Stimulated activated CD8-positive, alpha-beta memory T cell treated with anti-CD3 and anti-CD28 coated beads, Interleukin-15, amount 100 ng/mL, for 1 hour (primary cell): ENCODE measurements at places on chromosomes 6 and 20.

DNA sequence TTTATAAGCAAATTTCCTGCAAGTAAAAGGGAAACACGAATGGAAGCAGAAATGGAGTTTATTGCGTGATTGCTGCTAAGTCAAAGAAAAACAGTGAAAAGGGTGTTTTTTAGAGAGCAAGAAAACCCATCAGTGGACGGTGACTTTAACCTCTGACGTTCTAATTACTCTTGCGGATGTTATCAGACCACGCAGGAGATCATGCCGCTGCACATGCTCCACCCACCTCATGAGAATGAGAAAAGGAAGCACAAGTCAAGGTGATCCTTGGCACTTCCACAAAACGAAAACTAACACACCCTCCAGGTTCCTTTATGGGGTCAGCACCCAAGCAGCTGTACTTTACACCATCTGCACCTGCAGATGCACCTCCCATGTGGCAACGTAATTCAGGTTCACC, 45.0 kb downstream of the LYRM4 start:
- DNase-seq = no peak

- no peak for DNase-seq
These were observed 550.4 kb upstream of the MAP3K7 start for GRCh38 chr6:91137286-91137685.

DNA sequence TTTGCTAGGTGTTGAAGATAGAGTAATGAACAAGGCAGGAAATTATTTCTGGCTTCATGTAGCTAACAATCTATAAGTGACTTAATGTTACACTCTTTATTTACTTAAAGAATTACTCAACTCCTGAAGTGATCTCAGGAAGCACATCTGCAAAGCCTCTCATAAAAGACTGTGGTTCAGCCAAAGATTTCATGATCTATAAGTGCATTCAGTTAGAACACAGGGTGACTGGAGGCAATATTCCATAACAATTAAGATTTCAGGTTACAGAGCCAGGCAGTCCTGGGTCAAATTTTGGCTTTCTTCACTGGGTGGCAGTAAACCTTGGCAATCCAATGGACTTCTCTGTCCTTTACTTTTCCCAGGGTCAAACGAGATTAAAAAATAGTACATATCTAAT, 204.0 kb downstream of the TPBG start:
- no peak for DNase-seq

DNA sequence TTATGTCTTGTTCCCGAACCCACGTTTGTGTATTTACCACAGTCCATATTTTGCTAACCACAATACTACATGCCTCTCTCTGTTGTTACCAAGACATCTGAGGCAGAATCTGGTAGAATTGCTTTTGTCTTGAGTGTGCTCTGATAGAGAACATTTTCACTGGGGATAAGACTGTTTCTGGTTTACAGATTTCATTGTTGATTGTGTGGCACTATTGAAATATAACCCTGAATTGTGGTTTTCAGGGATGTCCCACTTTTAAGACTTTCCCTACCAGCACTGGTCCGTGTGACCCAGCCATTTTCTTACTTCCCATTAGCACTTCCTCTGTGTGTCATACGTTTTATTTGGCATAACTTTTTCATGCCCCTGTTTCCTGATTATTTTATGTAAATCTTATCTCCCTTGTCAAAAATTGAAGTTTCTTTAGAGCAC, 12.2 kb downstream of the NCOA7 start:
- no peak for DNase-seq

DNA sequence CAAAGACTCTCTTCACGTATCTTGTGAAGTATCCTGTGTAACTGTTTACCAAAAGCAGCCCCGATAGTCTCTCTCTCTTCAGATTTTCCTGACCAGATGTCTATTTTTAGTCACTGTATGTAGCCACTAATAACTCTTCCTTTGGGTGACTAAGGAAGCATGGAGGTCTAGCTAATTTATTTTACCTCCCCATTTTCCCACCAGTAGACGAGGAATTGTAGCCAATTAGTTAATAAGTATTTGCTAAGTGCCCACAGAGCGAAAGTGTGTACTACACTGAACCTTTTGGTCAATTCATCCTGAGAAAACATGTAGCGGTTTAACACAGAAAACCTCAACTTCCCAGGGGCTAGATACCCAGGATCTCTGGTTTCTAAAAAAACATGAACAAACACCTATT, 180.6 kb downstream of the TBX18 start:
- no peak for DNase-seq

- DNase-seq = no peak
These were observed 25.7 kb downstream of the CFAP61 start for GRCh38 chr20:20078041-20078440.

DNA sequence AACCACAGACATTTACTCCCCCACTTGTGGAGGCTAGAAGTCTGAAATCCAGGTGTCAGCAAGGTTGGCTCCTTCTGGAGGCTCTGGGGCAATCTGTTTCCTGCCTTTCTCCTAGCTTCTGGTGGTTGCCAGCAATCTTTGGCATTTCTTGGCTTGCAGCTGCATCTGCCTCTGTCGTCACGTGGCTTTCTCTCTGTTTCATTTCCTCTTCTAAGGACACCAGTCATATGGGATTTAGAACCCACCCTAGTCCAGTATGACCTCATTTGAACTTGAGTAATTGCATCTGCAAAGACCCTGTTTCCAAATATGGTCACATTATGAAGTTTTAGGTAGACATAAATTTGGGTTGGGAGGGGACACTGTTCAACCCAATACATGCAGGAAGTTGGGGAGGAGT, 56.2 kb upstream of the EPB41L1 start:
- DNase-seq = no peak

GRCh38 chr6:84575264-84575663, 189.1 kb downstream of the TBX18 start:
- DNase-seq = no peak

- DNase-seq = no peak
These were observed 191.0 kb downstream of the UNC5CL start for GRCh38 chr6:40848038-40848437.

DNA sequence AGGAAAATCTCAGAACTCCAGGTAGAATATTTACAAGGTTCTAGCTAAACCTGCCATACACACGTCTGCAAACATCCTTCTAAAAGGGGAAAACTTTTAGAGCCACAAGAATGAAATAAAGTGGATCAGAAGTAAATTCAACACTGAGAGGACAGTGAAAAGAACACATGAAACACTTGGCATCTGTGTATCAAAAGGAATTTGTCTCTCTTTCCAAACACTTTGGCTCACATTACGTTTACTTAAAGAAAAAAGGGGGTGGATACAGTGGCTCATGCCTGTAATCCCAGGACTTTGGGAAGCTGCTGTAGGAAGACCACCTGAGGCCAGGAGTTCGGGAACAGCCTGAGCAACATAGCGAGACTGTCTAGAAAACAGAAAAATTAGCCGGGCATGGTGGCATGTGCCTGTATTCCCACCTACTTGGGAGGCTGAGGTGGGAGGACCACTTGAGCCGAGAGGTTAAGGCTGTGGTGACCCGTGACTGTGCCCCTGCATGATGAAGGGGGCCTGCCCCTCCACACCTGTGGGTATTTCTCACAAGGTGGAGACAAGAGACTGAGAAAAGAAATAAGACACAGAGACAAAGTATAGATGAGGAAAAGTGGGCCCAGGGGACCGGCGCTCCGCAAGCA, 35.4 kb downstream of the NINL start:
- DNase-seq = no peak

DNA sequence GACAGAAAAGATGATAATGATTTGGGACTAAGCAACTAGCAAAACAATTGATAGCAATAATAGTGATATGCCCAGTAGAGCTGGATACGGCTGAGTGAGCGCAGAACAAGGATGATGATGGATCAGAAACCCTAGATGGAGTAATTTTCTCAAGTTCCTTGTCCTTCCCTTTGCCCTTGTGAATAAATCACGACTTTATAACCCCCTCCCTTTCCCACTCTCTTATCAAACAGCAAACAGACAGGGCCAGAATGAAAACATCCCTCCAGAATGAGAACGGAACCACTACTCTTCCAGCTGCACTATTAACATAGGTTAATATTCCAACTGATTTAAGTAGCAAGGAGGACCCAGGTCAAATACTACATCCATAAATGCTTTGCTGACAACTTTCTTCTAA, 1.3 kb upstream of the MTFR2 start:
- no peak for DNase-seq

GRCh38 chr20:62651285-62652021, 9.2 kb downstream of the SLCO4A1 start:
- DNase-seq = peak; percentile 77

- DNase-seq = no peak
These were observed 386.8 kb downstream of the HDGFL1 start for GRCh38 chr6:22956029-22956681.

DNA sequence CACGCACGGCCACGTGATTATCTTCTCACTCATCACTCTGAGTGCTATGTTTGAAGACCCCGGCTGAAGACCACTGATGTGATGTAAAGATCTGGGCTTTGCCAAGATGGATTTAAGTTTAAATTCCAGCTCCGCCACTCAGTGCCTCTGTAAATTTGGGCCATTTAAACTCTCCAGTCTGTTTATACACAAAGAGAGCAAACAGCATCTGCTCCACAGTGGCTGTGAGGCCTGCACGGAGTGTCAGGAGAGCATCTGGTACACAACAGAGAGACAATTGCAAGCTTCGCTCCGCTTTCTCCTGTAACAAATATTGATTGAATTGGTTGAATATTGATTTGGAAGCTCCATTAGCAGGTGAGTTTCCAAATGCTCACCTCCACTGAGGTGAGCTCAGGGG, 80.5 kb upstream of the FRMD1 start:
- no peak for DNase-seq

GRCh38 chr6:166258854-166259276, 49.3 kb downstream of the PRR18 start:
- DNase-seq = no peak

DNA sequence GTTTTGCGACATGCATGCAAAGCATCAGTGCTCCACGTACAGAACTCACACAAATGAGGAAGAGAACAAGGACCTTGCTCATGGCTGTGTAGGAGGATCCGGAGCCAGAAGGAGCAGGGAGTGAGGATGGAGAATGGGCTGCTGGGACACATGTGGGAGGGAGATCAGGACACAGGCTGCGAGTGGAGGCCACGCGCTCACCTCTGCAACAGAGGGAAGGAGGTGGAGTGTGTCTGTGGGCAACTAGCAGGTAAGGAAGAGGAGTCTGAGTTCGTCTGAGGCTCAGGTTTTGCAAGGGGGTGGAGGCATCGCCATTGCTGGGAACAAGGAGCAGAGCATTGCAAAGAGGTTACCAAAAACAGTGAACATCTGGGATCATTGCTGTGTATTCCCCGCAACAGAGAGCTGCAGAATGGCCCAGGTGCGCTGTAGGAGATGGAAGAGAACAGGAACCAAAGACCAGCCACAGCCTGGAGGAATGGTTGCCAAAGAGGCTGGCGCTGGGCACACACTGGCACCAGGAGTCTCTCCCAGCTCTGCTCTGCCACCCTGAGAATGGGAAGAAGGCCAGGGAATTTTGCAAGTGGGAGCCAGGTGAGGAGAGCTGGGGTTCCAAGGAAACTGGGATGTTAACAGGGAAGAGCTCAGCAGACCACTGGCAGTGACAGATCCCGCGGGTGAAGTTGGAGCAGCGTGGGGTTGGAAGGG, 90.0 kb upstream of the RPS6KA2 start:
- DNase-seq = no peak

DNA sequence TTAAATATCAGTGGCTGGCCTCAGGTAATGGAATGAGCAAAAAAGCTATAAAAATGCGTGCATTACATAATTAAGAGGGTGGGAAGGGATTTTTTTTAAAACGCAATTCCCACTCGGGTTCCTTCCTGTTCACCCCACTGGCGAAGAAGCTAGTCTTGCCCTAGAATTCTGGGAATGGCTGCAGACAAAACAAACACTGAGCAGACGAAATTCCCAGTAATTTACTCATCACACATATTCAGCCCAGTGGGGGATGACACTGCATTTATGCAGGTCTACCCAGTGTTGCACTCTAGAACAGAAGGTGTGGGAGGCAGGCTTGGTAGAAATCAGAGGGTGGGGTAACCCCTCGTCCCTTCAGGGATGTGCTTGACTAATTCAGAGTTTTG, 2695.0 kb upstream of the DEFB115 start:
- no peak for DNase-seq

DNA sequence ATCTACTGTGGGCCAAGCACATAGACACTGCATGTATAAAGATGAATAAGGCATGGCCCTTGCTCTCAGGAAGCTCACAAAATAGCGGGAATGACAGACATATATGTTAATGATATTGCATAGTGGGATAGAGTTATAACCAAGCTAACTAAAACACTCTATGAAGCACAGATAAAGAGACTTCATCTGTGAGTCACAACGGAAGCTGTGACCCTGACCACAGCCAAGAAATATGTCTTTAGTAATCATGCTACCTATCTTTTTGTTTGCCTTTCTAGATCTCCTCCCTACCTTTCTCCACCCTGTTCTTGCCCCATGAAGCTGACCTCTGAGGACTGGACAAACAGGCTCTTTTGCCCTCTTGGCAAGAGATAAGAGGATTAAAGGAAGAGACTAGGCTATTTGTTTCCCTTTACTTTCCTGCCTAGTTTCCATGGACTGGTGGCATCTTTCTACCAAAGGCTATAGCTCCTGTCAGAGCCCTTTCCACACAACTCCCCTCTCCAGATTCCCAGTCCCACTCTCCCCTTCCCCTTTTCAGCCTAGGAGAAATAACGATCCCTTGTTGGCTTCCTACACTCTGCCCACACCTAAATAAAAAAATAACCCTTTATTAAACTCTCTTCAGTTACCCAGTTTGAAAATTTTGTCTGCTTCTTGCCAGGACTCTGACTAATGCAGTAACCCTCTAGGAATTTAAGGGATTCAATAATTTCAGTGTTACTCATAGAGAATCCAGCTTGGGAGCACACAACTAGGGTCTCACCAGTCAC, 504.9 kb upstream of the MARCKS start:
- no peak for DNase-seq

DNA sequence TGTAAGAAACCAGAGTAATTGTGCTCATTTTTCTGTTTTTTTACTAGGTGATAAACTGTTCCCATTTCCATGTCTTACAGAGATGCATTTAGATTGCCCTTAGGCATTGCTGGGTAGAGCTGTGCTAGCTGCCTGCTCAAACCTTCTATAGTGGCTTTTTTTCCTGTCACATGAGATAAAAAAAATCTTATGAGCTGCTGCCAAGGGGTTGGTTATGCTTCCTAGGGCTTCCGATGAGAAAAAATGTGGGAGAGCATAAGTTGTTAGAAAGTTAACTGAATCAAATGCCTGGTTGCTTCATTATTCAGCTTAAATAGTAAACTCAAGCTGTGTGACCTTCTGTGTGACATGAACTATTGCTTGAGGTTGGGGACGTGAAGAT, 50.0 kb upstream of the NOX3 start:
- DNase-seq = no peak

GRCh38 chr20:41540918-41541317, 77.3 kb downstream of the CHD6 start:
- no peak for DNase-seq

- DNase-seq = no peak
These were observed 20.4 kb downstream of the DSTN start for GRCh38 chr20:17590245-17590644.
